ENCODE measurements at places on chromosomes 2 and 18. TPM values are rescaled to one million over a fixed set of nuclear protein-coding genes. Genes with fewer than 3 reads are reported as not detected.
A peak's percentile ranks its signal among the peaks of the same experiment; 100 is the strongest.

- H3K27me3 ChIP-seq = no peaks in the 10 kb centered on the region
- H3K4me3 ChIP-seq = no peak overlapping the region
- DNase-seq = no peak
Measured at GRCh38 chr2:26459991-26460612, 17.8 kb downstream of the OTOF start.

- H3K4me1 ChIP-seq = peaks cover 47% of the 10 kb centered on the region
- H3K4me3 ChIP-seq = no peak overlapping the region
- H3K27me3 ChIP-seq = no peaks in the 10 kb centered on the region
- no peaks in the 10 kb centered on the region for H3K36me3 ChIP-seq
Measured at GRCh38 chr2:44197816-44198215, 29.1 kb downstream of the PPM1B start.

- peak overlapping the region; percentile 87 for H3K27ac ChIP-seq
- H3K27me3 ChIP-seq = no peaks in the 10 kb centered on the region
- peaks cover 50% of the 10 kb centered on the region for H3K4me1 ChIP-seq
- H3K4me3 ChIP-seq = no peak overlapping the region
Measured at GRCh38 chr2:47015206-47015605, 99.6 kb upstream of the MCFD2 start.

Gene MROH2A
- not detected for total RNA-seq

- H3K4me3 ChIP-seq = no peak overlapping the region
- DNase-seq = peak; percentile 33
- no peaks in the 10 kb centered on the region for H3K4me1 ChIP-seq
Measured at GRCh38 chr18:8627107-8627472, 17.9 kb downstream of the RAB12 start.

Gene C2orf15
- total RNA-seq = not detected

- H3K36me3 ChIP-seq = no peaks in the 10 kb centered on the region
- no peak overlapping the region for H3K27ac ChIP-seq
- H3K4me1 ChIP-seq = peaks cover 30% of the 10 kb centered on the region
- no peak overlapping the region for H3K4me3 ChIP-seq
Measured at GRCh38 chr2:84460670-84461069, 1.6 kb upstream of the SUCLG1 start.

DNA sequence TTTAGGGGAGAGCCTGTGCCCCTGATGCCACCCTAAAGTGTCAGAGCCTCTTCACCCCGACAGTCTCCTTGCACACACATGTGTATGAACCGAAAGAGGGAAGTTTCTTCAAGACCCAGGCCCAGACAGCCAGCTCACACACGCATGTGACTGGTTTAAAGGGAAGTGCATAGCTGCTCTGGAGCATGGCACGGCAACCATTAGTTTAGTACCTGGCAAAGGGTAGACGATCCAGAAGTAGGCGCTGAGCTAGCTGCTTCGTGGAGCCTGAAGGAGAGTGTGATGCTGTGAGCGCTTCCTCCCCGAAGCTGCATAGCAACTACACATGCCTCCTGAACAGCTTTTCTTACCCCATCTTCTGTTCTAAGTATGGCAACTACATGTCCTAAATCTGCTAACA lies 91.7 kb downstream of the ZCCHC2 start:
- no peaks in the 10 kb centered on the region for H3K36me3 ChIP-seq
- H3K27ac ChIP-seq = no peak overlapping the region
- H3K27me3 ChIP-seq = peaks cover 40% of the 10 kb centered on the region
- DNase-seq = no peak

DNA sequence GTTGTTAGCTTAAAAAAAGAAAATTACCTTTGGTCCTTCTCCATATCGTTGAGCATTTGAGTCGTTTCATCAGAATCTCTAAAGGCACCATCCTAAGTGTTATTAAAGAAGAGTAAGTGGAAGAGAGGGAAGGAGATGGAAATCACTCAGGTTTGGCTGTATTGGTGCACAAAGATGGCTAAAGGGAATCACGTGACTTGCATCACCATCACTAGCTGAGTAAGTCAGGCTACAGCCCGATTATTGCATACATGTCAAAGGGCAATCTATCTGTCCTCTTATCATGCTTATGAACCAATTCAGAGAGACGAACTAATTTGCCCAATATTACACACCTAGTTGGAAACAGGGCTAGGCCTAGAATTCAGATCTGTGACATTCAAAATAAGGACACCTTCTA lies 137.6 kb downstream of the CMPK2 start:
- no peaks in the 10 kb centered on the region for H3K36me3 ChIP-seq
- no peaks in the 10 kb centered on the region for H3K27me3 ChIP-seq
- H3K27ac ChIP-seq = no peak overlapping the region
- H3K4me3 ChIP-seq = no peak overlapping the region

- H3K27ac ChIP-seq = no peak overlapping the region
- H3K36me3 ChIP-seq = no peaks in the 10 kb centered on the region
- peaks cover 30% of the 10 kb centered on the region for H3K4me1 ChIP-seq
- DNase-seq = peak; percentile 69
Measured at GRCh38 chr2:45759310-45759851, 107.9 kb downstream of the PRKCE start.

- DNase-seq = no peak
- H3K36me3 ChIP-seq = no peaks in the 10 kb centered on the region
- H3K4me1 ChIP-seq = no peaks in the 10 kb centered on the region
- H3K27ac ChIP-seq = no peak overlapping the region
Measured at GRCh38 chr2:176260689-176261088, 8.6 kb upstream of the MTX2 start.

GRCh38 chr2:239378918-239379640 lies 21.7 kb downstream of the HDAC4 start:
- no peak overlapping the region for H3K4me3 ChIP-seq
- no peaks in the 10 kb centered on the region for H3K27me3 ChIP-seq
- peaks cover 11% of the 10 kb centered on the region for H3K36me3 ChIP-seq

Gene TMEM247
- not detected for total RNA-seq

Gene MC2R
- total RNA-seq = not detected

DNA sequence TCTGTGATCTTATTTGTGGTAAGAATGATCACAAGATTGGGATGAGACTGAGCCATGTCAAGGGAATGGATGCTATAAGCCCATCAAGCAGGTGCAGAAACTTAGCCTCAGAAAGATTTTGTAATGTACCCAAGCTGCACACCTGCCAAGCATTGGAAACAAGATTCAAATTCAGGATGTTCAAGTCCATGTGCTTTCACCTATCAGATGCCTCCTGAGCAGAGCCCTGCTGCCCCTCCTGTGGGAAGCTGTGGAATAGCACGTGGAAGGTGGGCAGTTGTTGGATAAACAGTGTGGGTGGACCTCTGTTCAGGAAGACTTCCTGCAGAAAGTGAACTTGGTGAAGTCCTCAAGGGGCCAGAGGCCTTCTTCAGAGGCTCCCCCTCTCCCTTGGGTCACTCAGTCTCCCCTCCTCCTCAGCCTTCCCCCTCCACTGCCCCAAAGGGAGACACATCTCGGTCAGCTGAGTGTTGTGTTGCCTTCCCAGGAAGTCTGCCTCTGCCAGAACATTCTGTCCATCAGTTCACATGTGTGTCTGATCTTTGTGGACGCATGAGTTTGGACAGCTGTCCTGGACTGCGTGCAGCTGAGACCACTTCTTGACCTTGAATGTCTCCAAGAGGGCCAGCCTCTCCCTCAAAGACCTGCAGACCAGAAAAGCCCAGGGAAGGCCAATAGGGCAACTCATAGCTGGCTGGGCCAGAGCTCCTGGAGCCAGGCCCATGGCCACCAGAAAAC lies 186.1 kb downstream of the INHBB start:
- H3K27ac ChIP-seq = no peak overlapping the region
- H3K36me3 ChIP-seq = no peaks in the 10 kb centered on the region
- H3K4me3 ChIP-seq = no peak overlapping the region
- no peak for DNase-seq
- no peaks in the 10 kb centered on the region for H3K4me1 ChIP-seq

DNA sequence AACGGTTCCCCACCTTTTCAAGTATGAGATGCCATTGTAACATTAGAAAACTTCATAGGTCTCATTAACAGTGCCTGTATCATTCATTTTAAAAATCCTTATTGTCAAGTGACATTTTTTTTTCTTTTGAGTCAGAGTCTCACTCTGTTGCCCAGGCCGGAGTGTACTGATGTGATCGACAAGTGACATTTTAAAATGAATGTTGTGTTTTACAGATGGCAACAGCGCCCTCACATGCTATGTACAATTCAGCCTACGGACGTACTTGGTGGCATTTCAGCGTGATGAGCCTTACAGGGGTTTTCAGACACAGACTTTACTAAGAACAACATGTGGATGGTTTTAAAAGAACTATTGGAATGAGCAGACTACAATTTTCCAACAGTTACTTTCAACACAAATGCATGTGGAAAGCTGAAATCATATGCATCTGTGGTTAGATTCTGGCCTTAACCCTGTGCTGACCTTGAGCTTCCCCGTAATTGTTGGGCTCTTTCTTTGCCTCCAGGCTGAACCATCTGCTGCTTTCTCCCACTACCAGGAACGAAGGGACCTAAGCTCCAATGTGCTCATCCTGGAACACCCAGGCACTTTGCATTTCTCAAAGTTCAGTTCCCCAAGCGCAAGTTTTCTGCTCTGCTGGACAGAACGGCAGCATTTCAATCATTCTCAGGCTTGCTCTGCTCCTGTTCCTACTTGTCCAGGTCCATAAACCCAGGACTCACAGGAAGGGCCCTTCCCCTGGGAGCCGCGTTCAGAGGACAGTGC lies 119.9 kb upstream of the NDUFV2 start:
- H3K27me3 ChIP-seq = no peaks in the 10 kb centered on the region
- H3K36me3 ChIP-seq = no peaks in the 10 kb centered on the region
- H3K27ac ChIP-seq = no peak overlapping the region

Gene SCYGR4
- total RNA-seq = not detected
